ENCODE measurements at places on chromosomes 4 and X. TPM values are rescaled to one million over a fixed set of nuclear protein-coding genes. Genes with fewer than 3 reads are reported as not detected.

FGF5 gene
- not detected for polyA plus RNA-seq

DNA sequence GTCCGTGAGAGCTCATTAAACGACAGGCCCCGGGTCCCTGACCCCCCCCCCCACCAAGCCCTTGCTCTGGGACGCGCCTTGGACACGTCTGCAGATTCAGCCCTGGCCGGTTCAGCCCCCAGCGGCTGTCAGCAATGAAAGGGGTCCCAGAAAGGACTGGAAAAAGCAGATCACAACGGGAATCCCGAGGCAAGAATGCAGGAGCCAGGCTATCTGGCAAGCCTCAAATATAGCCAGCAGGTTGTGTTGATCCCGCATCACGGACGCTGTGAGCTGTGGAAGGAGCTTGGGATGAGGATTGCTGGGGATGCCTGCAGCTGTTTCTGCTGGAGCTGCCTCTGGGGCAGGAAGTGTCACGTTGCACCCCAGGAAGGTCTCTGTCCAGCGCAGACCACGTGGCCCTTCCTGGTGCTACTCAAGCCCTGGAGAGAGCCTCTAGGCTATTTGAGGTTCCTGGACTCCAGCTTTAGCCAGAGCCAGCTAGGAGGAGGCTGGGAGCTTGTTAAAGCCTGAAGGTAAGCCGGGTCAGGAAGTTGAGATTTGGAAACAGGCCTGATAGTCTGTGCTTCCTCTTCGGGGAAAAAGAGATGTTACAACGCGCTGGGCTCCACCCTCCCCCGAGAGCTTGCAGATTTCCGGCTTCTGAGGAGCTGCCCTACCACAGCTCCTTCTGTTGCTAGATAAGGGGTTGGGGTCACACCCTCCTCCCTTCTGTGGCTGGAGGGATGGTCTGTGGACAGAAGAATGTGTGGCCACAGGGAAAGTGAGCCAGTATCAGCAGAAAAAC, 19.3 kb upstream of the CSF2RA start:
- peak; percentile 90 for DNase-seq
- H3K27ac ChIP-seq = peak overlapping the region; percentile 35
- H3K4me3 ChIP-seq = no peak overlapping the region
- H3K27me3 ChIP-seq = no peaks in the 10 kb centered on the region

DNA sequence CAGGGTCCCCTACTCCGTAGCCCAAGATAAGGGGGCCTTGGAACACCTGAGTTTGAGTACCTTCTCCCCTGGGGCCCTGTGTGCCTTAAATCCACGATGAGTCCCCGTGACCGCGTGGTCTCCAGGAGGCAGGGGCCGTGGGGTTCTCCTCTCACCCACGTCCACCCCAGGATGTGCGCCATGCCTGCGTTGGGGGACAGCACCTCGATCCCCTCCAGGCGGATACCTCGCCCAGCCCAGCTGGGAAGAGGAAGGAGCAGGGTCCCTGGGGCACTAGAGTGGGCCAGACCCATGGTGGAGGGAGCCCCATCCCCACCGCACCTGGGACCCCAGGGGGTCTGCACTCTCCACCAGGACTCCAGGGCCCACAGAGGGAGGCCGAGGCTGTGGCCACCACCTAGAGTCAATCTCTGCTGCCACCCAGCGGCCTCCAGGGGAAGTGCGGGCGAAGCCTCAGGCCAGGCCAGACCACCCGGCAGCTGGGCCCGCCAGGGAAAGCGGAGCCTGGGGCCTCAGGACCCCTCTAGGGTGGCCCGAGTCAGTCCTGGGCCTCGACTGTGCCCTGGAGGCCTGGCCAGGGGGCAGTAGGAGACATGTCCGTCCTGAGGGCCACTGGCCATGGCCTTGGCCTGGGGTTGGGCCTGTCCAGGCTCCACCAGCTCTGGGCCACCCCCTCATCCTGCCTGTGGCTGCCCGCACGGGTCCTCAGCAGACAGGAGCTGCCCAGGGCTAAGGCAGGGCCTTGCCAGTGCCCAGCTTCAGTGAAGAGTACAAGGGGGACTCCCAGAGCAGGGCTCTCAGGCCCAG, 55.0 kb downstream of the FAM53A start:
- peaks cover 4% of the 10 kb centered on the region for H3K4me1 ChIP-seq
- H3K36me3 ChIP-seq = no peaks in the 10 kb centered on the region
- H3K27me3 ChIP-seq = no peaks in the 10 kb centered on the region

GPR82 gene
- polyA plus RNA-seq = 0.26 TPM

DNA sequence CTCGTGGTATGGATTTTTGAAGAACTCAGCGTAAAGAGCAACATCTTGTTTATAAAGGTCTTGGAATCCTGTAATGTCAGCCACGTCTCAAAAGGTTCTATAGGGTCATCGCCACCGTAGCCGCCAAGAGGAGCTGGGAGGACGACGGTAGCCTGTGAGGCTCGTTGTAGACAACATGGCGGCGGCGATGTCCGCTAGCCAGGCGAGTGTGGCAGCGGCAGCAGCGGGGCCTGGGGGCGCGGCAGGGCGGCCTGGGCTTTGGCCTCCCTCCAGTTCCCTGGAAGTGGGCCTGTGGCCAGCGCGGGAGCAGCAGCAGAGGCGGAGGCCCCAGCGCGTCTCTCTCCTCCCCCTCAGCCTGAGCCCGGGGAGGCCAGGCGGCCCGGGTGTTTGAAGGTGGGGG, 143.5 kb upstream of the PBDC1 start:
- no peaks in the 10 kb centered on the region for H3K27me3 ChIP-seq
- no peaks in the 10 kb centered on the region for H3K36me3 ChIP-seq
- H3K4me1 ChIP-seq = no peaks in the 10 kb centered on the region
- H3K27ac ChIP-seq = no peak overlapping the region
- no peak overlapping the region for H3K4me3 ChIP-seq
- no peak for DNase-seq

ZNF674 gene
- 0.80 TPM for polyA plus RNA-seq

DNA sequence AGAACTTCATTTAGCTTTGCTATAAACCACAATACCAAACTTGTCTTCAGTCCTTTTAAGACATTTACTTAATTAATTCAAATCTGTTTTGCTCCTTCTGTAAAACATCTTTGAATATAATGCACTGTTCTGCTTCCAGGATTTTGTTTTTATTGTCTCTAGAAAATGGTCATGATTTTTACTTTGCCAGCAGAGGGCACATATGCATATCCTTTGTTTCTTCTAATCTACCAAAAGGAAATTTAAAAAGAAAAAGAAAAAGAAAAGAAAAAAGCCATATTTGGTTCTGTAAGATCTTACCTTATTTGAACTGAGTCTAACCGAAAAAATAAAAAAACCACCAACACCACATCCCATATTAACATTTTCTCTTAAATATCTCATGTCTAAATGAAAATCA, 101.9 kb upstream of the CCSER1 start:
- no peaks in the 10 kb centered on the region for H3K4me1 ChIP-seq
- no peak for DNase-seq
- no peaks in the 10 kb centered on the region for H3K27me3 ChIP-seq
- H3K4me3 ChIP-seq = no peak overlapping the region
- no peaks in the 10 kb centered on the region for H3K36me3 ChIP-seq
- H3K27ac ChIP-seq = no peak overlapping the region

GRCh38 chrX:53089224-53089842, 4.6 kb upstream of the KANTR start:
- peak; percentile 60 for DNase-seq
- no peaks in the 10 kb centered on the region for H3K27me3 ChIP-seq
- H3K27ac ChIP-seq = peak overlapping the region; percentile 61
- peaks cover 28% of the 10 kb centered on the region for H3K4me1 ChIP-seq

- peaks cover 5% of the 10 kb centered on the region for H3K4me1 ChIP-seq
- DNase-seq = peak; percentile 50
- H3K27me3 ChIP-seq = no peaks in the 10 kb centered on the region
- peaks cover 100% of the 10 kb centered on the region for H3K36me3 ChIP-seq
Measured at GRCh38 chr4:10086506-10087120, 30.0 kb downstream of the WDR1 start.

IKBKG gene
- polyA plus RNA-seq = 49.9 TPM

- H3K36me3 ChIP-seq = no peaks in the 10 kb centered on the region
- H3K4me1 ChIP-seq = no peaks in the 10 kb centered on the region
- no peak overlapping the region for H3K4me3 ChIP-seq
- no peak overlapping the region for H3K27ac ChIP-seq
- DNase-seq = no peak
- no peaks in the 10 kb centered on the region for H3K27me3 ChIP-seq
Measured at GRCh38 chr4:24102621-24103020, 212.8 kb upstream of the PPARGC1A start.

GRCh38 chr4:13493793-13494192, 9.7 kb upstream of the RAB28 start:
- H3K27ac ChIP-seq = no peak overlapping the region
- H3K36me3 ChIP-seq = no peaks in the 10 kb centered on the region
- no peak for DNase-seq
- no peak overlapping the region for H3K4me3 ChIP-seq
- H3K27me3 ChIP-seq = peaks cover 3% of the 10 kb centered on the region
- no peaks in the 10 kb centered on the region for H3K4me1 ChIP-seq

STOX2 gene
- polyA plus RNA-seq = 0.53 TPM

DNA sequence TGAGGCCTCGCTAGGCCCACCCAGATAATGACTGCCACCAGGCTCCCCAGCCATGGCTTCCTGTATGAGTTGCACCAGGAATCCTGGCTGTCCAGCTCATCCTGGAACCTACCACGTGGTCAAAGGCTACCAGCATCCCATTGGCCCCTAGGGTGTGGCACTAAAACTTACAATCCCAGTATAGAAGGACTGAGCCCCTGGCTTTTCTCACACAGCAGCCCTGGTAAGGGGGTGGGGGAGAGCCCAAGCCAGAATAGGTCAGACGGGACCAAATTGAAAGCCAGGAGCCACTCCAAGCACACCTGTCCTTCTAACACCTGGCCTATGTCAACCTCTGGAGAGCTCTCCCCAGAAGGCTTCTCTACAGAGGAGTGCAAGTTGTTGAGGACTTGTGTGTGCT, 269.3 kb upstream of the AGTR2 start:
- no peaks in the 10 kb centered on the region for H3K4me1 ChIP-seq
- DNase-seq = no peak
- H3K27me3 ChIP-seq = no peaks in the 10 kb centered on the region
- H3K36me3 ChIP-seq = no peaks in the 10 kb centered on the region

NBDY gene
- polyA plus RNA-seq = 31.6 TPM

GRCh38 chr4:119139822-119140252, 4.2 kb downstream of the MYOZ2 start:
- no peak for DNase-seq
- no peaks in the 10 kb centered on the region for H3K4me1 ChIP-seq
- no peak overlapping the region for H3K4me3 ChIP-seq
- H3K27me3 ChIP-seq = no peaks in the 10 kb centered on the region
- H3K27ac ChIP-seq = peak overlapping the region; percentile 34

DNA sequence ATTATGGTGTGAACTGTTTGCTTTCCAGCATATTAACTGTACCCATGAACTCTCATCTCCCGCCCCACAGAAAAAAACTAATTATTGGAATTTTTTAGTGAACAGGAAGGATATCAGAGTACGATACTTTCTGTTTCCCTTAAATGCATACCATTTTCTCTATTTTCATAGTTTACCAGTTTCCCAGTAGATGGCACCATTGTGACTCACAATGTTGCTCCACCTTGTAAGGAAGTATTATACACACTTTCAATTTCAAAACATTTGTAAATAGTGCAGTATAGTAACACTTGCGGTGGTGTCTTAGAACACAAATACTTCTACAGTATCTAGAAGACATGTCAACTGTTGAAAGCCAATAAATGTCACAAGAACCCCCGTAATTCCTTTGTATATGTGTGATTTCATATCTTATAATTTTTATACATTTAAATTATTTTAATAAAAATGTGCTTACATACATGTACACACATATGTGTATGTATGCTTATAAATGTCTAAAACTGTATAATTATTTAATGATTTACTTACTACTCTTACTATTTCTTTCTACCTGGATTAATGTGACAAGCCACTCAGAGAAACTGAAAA, 167.3 kb downstream of the SLIT2 start:
- no peak overlapping the region for H3K27ac ChIP-seq
- peak overlapping the region; percentile 57 for H3K4me3 ChIP-seq
- no peaks in the 10 kb centered on the region for H3K27me3 ChIP-seq
- H3K36me3 ChIP-seq = no peaks in the 10 kb centered on the region

HNRNPD gene
- polyA plus RNA-seq = 200 TPM

DNA sequence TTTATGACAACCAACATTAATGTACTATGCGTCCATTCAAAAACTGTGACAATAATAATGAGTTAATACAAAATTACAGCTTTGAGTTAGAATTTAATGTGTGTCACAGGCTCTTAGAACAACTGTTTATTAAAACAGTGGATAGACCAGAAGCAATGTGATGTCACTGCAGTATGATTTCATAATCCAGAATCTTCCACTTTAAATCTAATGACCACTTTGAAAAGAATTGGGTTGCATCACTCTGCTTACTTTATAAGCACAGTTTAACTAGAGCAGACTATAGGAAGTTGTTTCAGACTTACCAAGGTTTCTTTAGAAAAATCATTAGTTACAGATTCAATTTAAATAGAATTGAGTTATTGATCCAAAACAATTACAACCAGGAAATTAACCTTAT, 758.5 kb downstream of the KCTD8 start:
- no peak overlapping the region for H3K4me3 ChIP-seq
- no peaks in the 10 kb centered on the region for H3K27me3 ChIP-seq
- no peak overlapping the region for H3K27ac ChIP-seq
- no peaks in the 10 kb centered on the region for H3K36me3 ChIP-seq
- no peak for DNase-seq
- H3K4me1 ChIP-seq = no peaks in the 10 kb centered on the region

SLC34A2 gene
- polyA plus RNA-seq = 0.16 TPM

GRCh38 chr4:114384629-114385028, 214.0 kb upstream of the UGT8 start:
- no peaks in the 10 kb centered on the region for H3K36me3 ChIP-seq
- no peak overlapping the region for H3K4me3 ChIP-seq
- no peak for DNase-seq
- no peaks in the 10 kb centered on the region for H3K27me3 ChIP-seq
- no peaks in the 10 kb centered on the region for H3K4me1 ChIP-seq

DNA sequence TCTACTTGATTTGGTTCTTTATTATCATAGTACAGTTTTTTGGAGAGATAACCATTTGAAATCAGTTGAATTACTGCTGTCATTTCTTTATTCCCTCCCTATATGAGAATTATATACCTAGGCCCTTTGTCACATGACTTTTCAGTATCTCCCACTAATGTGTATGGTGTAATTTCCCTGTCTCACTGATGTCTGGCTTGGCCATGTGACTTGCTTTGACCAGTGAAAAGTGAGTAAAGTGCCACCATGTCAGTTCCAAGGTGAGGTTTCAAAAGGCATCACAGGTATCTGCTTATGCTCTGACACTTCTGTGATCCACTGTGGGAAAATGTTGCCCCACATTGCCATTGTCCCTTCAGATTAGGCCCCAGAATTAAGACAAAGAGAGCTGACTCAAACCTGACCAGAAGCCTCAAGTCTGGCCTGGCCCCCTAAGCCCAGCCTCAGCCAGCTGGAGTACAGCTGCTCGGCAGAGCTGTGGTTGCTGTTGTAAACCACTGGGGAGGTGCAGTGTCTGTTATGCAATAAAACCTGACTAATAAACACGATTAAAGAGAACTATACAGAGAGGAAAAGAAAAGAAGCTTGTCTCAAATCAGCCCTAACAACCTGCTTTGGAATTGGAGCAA, 27.5 kb downstream of the SETD7 start:
- H3K4me3 ChIP-seq = no peak overlapping the region
- peaks cover 13% of the 10 kb centered on the region for H3K4me1 ChIP-seq
- no peaks in the 10 kb centered on the region for H3K27me3 ChIP-seq
- H3K27ac ChIP-seq = peak overlapping the region; percentile 34
- H3K36me3 ChIP-seq = peaks cover 23% of the 10 kb centered on the region

Data from spleen (tissue), 13 donors.